Brain microvascular endothelial cell (primary cell): ENCODE measurements at places on chromosomes 3 and 15.

- no peak for DNase-seq
These were observed 301.2 kb downstream of the RPLP1 start for GRCh38 chr15:69753867-69754266.

GRCh38 chr3:127970966-127971592 lies 56.0 kb downstream of the KBTBD12 start:
- peak; percentile 31 for DNase-seq

- no peak for DNase-seq
These were observed 444.7 kb upstream of the ARPP21 start for GRCh38 chr3:35194666-35195065.

DNA sequence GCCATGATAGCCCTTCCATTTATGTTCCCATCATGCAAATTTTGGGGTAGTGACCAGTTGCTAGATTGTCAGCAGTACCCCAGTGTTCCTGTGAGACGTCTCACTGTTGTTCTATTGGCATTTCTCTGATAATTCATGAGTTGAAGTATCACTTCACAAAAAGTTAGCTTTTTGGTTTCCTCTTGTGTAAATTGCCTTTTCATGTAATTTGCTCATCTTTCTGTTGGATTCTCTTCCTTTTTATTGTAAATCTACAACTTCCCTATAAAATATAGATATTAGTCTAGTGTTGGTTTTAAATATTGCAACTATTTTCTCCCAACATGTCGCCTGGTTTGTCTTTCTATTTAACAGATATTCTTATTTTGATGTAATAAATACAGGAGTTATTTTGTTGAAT lies 7.5 kb upstream of the A4GNT start:
- DNase-seq = no peak

- no peak for DNase-seq
These were observed 12.2 kb downstream of the NEK10 start for GRCh38 chr3:27356976-27357375.

DNA sequence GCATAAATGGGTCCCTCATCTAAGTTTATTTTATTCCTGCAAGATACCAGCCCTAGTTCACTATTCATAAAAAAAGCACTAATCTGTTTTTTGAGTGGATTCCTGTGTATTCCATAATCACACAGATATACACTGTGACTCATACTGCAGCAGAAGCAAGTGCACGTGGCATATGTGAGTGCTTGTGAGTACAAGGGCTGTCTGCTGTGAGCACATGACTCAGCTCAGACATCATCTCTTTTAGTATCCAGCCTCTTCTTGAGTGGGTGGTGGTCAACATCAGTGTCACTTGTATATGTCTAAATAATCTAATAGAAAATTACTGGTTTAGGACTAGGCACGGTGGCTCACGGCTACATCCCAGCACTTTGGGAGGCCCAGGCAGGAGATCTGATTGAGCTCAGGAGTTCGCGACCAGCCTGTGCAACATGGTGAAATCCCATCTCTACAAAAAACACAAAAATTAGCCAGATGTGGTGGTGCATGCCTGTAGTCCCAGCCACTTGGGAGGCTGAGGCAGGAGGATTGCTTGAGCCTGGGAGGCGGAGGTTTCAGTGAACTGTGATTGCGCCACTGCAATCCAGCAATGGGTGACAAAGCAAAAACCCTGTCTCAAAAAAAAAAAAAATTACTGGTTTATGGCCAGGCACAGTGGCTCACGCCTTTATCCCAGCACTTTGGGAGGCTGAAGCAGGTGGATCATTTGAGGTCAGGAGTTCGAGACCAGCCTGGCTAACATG lies 49.8 kb downstream of the NIPA2 start:
- peak; percentile 98 for DNase-seq

DNA sequence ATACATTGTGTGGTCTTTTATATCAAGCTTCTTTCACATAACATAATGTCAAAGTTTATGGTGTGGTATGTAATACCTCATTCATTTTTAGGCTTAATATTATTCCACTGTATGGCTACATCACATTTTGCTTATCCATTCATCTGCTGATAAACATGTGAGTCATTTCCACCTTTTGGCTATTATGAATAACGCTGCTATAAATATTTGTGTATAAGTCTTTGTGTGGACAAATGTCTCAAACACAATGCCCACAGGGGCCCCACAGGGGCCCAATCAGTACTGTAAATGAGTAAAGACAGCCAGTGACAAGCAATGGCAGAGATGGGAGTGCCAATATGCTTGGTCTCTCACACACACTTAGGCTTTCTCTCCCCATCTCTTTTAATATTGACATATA lies 54.2 kb downstream of the PIK3R4 start:
- DNase-seq = no peak

GRCh38 chr3:47478022-47478421 lies 2.3 kb upstream of the SCAP start:
- no peak for DNase-seq

GRCh38 chr3:138381950-138382715 lies 33.8 kb downstream of the MRAS start:
- peak; percentile 12 for DNase-seq

DNA sequence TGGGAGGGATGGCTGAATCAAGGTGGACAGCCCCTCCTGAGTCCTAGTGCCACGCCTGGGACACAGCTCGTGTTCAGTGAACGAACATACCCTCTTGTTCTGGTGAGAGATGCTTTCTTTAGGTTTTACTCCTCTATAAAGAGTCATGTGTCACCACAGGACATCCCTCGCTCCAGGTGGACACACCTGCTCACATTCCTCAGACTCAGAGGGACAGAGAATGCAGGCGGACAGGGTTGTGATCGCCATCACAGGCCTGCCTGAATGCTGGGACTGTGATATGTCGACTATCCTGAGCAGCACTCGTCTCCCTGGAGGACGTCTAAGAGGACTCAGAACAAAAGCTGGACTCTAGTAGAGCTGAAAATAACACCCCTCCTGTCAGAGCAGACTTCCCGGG lies 96.4 kb upstream of the SNRPA1 start:
- DNase-seq = no peak

DNA sequence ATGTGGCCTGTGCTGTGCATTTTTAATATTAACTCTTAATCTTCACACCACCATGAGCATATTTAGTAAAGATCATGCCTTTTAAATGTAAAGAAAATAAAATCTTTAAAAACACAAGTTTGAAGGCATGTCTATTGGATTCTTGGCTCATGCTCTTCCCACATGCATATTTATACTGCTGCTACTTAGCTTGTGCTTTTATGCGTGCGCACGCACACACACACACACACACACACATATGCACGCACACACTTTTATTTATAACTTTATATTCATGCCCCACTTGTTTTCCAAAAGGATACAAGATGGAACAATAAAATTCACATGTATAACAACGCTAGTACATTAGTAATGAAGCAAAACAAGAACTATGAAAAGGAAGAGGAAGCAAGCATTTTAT lies 36.1 kb upstream of the ZPLD1 start:
- no peak for DNase-seq

GRCh38 chr15:42549032-42549491 lies 424 bp downstream of the HAUS2 start:
- peak; percentile 3 for DNase-seq

DNA sequence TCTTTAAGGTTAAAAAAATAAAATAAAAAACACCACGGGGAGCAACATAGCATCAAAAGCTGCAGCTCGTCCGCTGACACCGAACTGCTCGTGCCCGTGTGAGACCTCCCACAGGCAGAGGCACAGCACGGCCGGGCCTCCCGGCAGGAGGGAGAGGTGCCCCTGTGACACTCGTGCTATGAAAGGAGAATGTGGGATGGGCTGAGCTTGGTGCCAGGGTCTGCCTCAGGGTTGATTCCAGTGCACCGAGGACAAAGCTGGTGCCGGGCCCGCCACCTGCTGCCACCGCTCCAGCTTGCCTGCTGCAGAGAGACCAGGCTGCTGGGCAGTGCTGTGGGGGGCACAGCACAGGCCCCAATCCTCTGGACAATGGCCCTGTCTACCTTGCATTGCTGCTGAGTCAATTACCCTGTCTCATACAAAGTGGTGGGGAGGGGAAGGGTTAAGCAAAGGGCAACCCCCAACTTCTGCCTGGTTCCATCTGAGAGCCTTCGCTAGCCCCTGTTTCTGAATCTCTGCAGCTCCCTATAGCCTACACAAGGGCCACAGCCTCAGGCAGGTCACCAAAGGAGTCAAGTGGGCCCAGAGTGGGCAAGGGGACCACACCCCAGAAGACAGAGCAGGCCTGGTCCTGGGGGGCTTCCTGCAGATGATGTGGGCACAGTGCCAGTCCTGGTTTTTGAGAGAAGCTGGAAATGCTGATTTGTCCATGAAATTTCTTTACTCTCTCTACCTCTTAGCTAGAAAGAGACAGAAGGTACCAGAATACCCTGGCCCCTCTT lies 74.0 kb upstream of the SNRPA1 start:
- DNase-seq = no peak

DNA sequence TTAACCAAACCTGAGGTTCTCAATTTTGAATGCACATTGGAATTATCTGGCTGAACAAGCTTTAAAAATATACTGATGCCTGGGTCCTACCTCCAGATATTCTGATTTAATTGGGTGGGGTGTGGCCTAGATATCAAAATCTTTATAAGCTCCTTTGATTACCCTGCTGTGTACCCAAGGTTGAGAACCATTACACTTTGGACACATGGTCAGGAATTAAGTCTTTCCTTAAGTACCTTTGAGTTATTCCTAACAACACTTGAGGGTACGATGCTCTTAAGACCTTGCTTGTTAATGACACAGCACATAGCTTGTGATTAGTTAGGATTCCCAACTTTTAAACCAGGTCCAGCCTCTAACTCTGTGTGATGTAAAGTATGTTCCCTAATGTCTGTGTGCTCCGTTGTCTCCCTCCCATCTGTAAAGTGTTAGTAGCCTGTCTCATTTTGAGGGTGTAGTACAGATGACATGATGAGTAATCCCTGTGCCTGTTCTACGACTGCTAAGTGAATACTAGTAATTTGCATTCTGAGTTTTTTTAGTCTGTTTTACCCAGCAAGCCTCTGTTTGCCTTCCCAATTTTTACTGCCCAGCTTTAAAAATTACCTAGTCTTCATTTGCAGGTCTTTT lies 154.9 kb downstream of the KLHL25 start:
- peak; percentile 54 for DNase-seq

DNA sequence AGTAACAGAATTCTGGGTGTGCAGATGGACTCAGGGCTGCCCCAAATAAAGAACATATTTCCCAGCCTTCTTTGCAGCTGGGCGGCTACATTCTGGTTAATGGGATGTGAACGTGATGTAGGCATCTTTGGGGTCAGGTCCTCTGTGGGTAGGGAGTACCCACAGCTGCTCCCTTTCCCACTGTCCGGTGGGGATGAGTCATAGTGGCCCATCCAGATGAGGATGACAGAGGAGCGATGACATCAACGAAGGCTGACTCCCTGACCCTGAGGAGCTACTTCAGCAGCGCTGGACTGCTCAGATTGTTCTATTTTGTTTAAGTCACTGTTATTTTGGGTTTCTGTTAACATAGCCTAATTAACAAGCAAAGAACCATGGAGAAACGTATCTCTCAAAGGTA lies 38.0 kb downstream of the SRPRB start:
- DNase-seq = peak; percentile 88

- DNase-seq = no peak
These were observed 5.6 kb upstream of the ZNF80 start for GRCh38 chr3:114242947-114243346.

GRCh38 chr3:20924646-20925385 lies 738.8 kb upstream of the SGO1 start:
- no peak for DNase-seq

DNA sequence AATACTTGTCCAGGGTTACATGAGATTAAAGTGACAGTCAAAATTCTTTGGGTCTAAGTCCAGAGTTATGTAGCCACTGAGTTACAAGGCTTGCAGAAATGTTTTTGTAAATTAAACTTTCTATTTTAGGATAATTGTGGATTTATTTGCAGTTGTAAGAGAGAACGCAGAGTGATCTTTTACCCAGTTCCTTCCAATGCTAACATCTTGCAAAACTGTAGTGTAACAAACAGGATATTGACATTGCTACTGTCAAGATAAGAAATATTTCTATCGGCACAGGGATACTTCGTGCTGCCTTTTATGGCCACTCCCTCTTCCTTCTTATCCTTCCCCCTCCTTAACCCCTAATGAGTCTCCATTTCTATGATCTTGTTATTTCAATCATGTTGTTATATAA lies 1022.9 kb downstream of the MCTP2 start:
- DNase-seq = no peak

DNA sequence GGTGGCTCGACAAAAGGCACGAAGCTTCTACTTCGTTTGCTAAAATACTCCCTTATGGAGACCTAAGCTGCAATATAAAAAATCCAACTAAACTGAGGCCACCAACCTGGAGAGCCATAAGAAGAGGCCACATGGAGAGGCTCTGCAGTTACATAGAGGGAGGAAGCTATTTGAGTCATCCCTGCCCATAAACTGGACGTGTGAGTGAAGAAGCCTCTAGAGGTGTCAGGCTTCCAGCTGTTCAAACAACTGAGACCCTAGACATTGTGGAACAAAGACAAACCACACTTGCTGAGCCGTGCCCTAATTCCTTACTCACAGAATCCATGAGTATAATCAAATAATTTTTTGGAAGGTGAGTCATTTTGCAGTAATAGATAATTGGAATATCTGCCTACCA lies 50.2 kb upstream of the GMNC start:
- no peak for DNase-seq

GRCh38 chr3:170508839-170509238 lies 77.0 kb downstream of the SLC7A14 start:
- DNase-seq = no peak

GRCh38 chr15:66701422-66702034 lies 508 bp upstream of the SMAD6 start:
- peak; percentile 38 for DNase-seq

DNA sequence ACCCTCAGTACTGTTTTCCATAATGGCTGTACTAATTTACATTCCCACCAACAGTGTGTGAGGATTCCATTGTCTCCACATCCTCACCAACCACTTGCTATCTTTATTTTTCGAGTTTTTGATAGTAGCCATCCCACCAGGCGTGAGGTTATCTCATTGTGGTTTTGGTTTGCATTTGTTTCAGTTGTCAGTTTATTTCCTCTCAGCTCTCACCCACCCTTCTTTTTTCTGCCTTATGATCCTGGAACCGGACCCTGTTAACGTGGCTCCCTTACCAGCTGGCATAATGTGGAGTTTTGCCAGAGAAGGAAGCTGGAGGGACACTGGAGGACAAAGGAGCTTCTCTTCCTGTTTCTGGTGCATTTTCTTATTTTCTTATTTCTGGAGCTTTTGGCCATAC lies 25.1 kb upstream of the SH3GL3 start:
- no peak for DNase-seq

DNA sequence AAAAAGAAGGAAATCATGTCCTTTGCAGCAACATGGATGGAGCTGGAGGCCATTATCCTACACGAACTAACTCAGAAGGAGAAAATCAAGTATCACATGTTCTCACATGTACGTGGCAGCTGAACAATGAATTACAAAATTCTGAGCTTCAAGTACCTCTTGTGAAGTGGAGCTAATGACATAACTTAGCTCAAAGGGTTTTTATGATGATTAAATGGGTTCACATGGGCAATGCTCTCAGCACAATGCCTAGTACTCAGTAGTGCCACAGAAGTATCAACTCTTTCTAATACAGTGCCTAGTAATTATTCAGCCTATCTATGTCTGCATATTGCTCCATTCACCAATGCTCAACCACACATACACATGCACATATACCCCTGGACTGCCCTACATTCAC lies 407.5 kb upstream of the WNT5A start:
- DNase-seq = no peak
